ENCODE measurements at places on chromosomes 2 and 18.

DNA sequence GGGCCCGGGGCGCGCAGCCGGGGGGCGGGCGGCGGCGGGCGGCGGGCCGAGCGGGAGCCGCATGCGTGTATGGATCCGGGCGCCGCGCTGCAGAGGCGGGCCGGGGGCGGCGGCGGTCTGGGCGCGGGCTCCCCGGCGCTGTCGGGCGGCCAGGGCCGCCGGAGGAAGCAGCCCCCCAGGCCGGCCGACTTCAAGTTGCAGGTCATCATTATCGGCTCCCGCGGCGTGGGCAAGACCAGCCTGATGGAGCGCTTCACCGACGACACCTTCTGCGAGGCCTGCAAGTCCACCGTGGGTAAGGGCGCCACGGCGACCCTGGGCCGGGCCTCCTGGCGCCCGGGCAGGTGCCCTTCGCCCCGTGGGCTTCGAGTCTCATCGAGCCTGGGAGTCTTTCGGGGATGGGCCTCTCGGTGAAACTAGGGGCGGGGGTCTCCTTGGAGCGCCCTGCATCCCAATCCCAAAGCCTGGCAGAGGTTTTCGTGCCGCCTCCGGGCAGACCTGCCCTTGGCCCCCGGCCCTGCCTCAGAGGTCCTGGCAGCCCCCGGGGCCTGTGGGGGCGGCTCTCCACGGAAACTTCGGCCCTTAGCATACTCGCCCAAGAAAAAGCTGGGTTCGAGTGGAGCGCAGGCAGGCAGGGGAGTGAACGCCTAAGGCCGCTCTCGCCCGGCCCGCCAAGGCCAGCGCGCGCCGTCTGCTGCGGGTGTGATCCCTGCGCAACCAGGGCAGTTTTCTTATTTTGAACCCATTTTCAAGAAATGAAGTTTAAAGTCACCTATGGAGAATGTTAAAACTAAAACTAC, 622 bp downstream of the RAB12 start:
- H3K4me3 ChIP-seq, result peak overlapping the region; percentile 77
- H3K36me3 ChIP-seq, result peaks cover 22% of the 10 kb centered on the region
- peak overlapping the region; percentile 70 for H3K27ac ChIP-seq

DNA sequence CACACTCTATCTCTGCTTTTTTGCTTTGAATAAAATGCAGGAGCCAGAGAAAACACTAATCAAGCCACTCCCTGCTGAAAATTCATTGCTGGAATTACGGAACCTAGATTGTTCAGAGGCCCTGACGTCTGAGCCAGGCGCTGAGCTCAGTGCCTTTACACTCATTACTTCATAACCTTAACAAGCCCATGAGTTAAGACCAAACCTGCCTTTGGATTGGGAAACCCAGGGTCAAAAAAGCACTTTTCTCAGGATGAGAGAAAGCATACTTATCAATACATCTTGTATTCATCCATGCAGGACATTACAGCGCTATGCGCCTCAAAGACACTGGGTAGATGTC, 762 bp downstream of the INO80C start:
- DNase-seq, result no peak
- H3K4me1 ChIP-seq, result peaks cover 26% of the 10 kb centered on the region
- peak overlapping the region; percentile 91 for H3K27ac ChIP-seq
- peak overlapping the region; percentile 87 for H3K4me3 ChIP-seq

- peaks cover 3% of the 10 kb centered on the region for H3K36me3 ChIP-seq
- H3K27me3 ChIP-seq, result peaks cover 2% of the 10 kb centered on the region
- no peak overlapping the region for H3K27ac ChIP-seq
- peaks cover 5% of the 10 kb centered on the region for H3K4me1 ChIP-seq
Observed at GRCh38 chr2:173216051-173216450, 138.6 kb upstream of the CDCA7 start.

GRCh38 chr2:150143087-150143536, 344.4 kb downstream of the RND3 start:
- no peaks in the 10 kb centered on the region for H3K36me3 ChIP-seq
- no peak for DNase-seq
- H3K4me3 ChIP-seq, result no peak overlapping the region
- no peaks in the 10 kb centered on the region for H3K4me1 ChIP-seq
- H3K27me3 ChIP-seq, result no peaks in the 10 kb centered on the region

DNA sequence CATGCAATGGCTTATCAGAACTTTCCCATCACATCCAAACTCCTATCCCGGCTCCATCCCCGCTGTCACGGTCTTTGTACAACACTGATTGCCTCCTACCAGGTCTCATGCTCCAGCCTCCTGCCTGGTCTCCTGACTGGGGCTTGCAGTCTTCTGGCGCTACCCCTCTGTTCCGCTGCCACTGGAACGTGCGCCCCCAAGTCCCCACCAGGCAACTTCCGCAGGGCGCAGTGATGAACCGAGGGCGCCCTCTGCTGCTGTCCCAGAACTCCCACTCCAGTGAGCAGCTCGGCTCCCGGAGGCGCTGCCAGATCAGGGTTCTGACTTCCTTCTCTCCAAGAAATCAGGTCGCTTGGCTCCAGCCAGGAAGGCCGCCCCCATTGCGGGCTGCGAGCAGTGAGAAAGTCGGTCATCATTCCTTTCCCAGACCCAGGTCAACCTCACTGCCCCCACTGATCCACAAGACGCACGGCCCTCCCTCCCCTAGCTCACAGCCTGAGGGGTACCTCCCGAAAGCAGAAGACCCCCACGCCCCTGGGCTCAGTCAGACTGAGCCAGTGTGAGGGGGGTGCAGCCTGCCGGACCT, 43.9 kb upstream of the RAB11FIP5 start:
- H3K27ac ChIP-seq, result no peak overlapping the region
- H3K4me3 ChIP-seq, result no peak overlapping the region
- H3K4me1 ChIP-seq, result no peaks in the 10 kb centered on the region
- peaks cover 31% of the 10 kb centered on the region for H3K27me3 ChIP-seq

- peaks cover 77% of the 10 kb centered on the region for H3K27me3 ChIP-seq
- H3K4me1 ChIP-seq, result peaks cover 13% of the 10 kb centered on the region
- no peak overlapping the region for H3K27ac ChIP-seq
- H3K36me3 ChIP-seq, result peaks cover 5% of the 10 kb centered on the region
Observed at GRCh38 chr2:39667104-39667885, 1.6 kb downstream of the TMEM178A start.

All from activated CD4-positive, alpha-beta memory T cell treated with anti-CD3 and anti-CD28 coated beads, Interleukin-2, amount 10 ng/mL, durations not matched to agents 7 days and 5 days (primary cell).